ENCODE measurements at places on chromosomes 1 and 21. TPM values are rescaled to one million over a fixed set of nuclear protein-coding genes. Genes with fewer than 3 reads are reported as not detected.

The CFHR4 gene
- total RNA-seq, result not detected

The DIRAS3 gene
- 3.0 TPM for total RNA-seq

The GLIS1 gene
- total RNA-seq, result 0.22 TPM

The HSD3B2 gene
- not detected for total RNA-seq

The MAP3K7CL gene
- 11.8 TPM for total RNA-seq
